ENCODE measurements at places on chromosomes 7 and 10.
A peak's percentile ranks its signal among the peaks of the same experiment; 100 is the strongest.

DNA sequence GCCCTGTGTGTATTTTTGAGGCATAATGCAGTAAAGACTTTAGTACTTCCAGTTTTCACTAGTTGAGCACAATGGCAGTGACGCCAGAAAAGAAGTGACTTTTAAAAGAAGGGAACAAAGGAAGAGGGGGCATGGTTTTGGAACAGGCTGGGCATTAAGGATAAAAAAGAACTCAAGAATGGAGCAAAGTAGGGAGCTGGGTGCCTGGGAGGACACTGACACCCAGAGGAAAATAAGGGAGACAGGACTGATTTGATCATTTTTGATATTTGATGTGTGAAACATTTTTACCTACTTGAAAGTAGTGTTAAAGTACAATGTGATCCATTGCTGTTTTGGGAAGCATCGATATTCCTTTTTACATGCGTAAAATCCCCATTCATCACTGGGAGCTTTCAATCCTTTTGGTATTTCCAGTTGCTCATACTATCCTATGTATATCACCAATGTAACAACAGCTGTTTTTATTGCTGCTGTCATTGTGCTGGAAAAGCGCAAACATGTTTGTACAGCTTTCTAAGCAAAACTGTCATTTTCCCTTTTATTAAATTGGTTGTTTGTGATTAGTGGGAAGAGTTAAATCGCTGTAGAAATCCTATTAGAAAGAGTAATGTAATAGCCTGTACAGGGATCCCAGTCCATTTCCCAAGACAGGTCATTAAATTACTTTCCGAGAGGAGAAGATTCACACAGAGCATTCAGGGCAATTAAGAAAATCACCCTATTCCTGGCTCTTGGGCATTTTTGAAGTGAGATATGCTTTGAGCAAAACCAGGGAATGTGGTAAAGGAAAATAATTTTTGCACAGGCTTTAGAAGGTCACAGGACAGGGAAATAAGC lies 85.2 kb downstream of the ADAM12 start:
- DNase-seq: no peak

DNA sequence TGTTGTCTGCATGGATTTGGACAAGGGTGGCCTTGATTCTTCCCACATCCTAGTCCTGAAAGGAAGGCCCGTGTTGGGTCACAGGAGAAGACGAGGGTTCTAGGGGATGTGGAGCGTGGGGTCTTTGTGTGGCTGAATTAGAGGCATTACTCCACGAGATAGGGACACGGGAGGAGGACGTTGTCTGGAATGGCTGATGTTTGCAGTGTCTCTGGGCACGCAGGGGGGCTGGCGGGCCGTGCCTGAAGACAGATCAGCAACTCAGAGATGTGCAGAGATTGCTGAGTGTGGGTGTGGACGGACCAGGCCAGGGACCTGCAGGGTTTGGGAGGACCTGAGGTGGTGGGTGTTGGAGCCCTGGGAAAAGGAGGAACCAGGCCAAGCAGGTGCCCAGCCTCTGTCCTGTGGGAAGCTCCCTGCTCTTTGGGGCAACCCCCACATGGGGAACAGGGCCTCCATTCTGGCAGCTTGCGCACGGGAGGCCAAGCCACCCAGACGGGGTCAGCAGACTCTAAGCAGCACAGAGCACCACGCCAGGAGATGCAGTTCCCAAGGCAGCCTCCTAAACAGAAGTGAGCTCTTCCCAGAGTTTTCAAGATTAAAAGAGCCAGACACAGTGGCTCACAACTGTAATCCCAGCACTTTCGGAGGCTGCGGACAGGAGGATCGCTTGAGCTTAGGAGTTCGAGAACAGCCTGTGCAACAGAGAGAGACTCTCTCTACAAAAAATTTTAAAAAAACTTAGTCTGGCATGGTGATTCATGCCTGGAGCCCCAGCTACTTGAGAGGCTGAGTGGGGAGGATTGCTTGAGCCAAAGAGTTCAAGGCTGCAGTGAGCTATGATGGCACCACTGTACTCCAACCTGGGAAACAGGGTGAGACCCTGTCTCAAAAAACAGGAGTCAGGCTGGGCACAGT lies 71.0 kb upstream of the GTF2I start:
- DNase-seq: no peak

DNA sequence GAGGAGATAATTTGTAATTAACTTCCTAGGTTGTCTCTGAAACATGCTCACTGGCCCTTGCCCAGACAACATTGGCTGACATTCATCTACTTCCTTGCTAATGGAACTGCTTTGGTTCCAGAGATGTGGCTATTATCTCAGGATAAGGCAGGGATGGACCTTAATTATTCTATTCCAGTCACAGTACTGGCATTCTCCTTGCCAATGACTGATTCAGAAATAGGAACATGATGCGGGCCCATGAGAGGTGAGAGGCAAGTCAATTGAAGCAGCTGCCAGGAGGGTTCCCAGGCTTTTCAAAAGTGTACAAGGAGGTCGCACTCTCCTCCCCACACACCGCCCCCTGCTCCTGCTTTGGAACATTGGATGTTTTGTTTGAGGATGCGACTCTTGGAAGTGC lies 109.6 kb upstream of the DGKB start:
- no peak for DNase-seq

DNA sequence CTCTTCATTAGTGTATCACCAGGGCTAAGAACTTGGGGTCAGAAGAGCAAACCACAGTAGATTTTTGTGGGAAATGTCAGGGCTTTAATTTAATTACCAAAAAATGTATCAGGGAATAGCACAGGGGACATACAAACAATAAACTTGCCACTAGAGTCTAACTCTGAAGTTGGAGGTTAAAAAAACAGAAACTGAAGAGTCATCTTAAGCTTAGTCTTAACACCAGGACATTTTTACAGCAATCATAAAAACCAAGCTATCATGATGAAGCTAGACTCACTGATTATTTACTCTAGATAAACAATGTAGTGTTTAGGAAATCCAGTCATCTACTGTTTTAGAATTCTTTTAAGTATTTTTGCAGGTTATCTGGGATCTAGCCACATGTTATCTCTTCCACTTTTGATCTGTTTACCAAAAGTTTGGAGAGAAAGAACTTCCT lies 48.4 kb upstream of the GLI3 start:
- DNase-seq: no peak

GRCh38 chr7:121398246-121398645 lies 2.1 kb upstream of the FAM3C start:
- DNase-seq: peak; percentile 21

DNA sequence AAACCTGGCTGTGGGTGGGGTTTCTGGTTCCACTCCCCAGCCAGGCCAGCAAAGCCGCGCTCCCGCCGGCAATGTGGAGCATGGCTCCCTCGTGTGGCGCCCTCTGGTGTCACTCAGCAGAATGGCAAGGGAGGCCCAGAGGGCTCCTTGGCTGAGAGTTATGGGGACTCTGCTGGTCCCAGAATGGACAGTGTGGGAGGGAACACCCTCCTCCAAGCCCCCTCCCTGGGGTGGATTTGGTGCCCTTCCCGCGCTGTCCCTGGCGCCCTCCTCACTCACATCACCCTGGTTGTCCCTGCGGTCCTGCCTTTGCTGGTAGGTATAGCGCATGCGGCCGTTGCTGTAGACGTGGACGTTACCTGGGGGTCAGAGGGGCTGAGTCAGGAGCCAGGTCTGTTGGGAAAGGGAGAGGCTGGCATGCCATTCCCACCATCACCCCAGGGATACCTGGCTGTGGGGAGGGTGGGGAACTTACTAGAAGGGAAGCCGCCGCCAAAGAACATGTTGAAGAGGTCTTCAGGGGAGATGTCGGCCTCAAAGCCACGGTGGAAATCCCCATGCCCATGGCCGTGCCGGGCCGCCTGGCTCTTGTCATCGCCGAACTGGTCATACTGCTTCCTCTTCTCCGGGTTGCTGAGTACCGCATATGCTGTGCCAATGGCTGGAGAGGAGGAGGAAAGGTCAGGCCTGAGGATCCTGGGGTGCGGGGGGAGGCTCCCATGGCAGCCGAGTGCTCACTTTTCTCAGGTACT lies 14.0 kb downstream of the DNAJB12 start:
- peak; percentile 72 for DNase-seq

- DNase-seq: no peak
These were observed 78.0 kb downstream of the ARL5B start for GRCh38 chr10:18737236-18737635.

DNA sequence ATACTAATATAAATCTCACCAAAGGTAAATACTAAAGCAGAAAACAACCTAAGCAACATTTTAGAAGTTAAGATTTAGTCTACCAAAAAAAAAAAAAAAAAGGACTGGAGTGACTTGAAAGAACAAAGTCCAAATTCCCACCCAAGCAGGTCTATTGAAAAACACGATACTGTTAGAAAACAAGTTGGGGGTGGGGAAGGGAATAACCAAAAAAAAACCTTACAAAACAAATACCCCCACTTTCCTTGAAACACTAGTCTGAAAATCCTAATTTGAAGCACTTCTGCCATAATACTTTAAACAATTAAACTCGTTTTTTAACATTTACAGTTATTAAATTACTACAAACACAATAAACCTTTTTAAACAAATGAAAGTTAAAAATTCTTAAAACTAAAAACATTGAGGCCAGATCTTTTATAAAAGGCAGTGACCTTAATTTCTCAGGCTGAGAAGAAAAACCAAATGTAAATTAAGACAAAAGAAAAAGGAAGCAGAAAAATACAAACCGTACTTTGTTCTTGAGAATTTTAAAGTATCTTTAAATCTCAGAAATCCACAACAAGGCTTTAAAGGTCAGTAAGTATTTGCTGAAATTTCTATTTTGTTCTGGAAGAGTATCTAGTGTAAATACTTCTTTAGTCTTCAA lies 135.1 kb downstream of the NRBF2 start:
- no peak for DNase-seq

All from D341Med (cell line).